ENCODE measurements at places on chromosomes 5 and 9. TPM values are rescaled to one million over a fixed set of nuclear protein-coding genes. Genes with fewer than 3 reads are reported as not detected.

POC5 gene
- 4.2 TPM for total RNA-seq

TCERG1 gene
- 47.5 TPM for total RNA-seq

IGFBPL1 gene
- 1.0 TPM for total RNA-seq

IFNA4 gene
- total RNA-seq: not detected

CSF2 gene
- total RNA-seq: not detected

ZNF879 gene
- 4.7 TPM for total RNA-seq

USP20 gene
- total RNA-seq: 3.7 TPM

PAPPA gene
- 0.52 TPM for total RNA-seq

PDCD1LG2 gene
- 3.7 TPM for total RNA-seq

CCDC152 gene
- 1.6 TPM for total RNA-seq

ZNF883 gene
- 3.1 TPM for total RNA-seq

ADGRD2 gene
- not detected for total RNA-seq

ATP6V0E1 gene
- 91.3 TPM for total RNA-seq

All from skeletal muscle tissue (tissue), 5 donors.